ENCODE measurements at places on chromosomes 16 and 17.
A peak's percentile ranks its signal among the peaks of the same experiment; 100 is the strongest.

DNA sequence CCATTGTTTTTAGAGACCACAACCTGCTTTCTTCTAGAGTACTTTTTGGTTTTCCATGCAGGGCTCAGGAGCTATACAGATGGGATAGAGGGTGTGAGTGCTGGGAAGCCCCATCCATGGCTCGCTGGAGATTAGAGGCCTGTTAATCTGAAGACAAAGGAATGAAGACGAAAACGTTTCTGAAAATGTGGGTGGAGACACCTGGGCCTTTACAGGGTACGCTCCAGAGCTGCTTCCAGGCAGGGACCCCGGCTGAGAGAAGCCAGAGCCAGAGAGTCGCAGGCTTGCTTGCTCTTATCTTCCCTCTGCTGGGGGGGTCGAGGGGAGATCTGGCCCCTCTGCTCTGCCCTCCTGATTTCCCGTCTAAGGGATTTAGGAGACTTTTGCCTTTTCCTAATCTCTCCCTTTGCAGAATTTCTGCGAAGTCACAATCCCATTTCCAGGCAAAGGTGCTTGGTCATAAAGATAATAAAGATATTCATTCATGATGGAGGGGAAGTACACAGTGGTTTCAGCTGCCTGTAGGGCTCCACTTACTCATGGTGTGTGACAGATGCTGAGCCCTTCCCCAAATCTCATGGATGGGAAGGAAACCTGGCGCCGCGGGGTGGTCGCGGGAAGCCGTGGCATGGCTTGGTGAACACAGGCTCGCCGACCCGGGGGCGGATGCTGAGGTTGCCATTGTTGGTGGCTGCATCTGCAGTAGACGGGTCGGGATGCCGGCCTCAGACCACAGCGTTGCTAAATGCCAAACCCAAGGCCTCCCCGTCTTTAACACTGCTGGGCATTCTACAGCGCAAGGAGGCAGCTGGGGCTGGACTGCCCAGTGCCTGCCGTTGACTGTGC, 4.8 kb upstream of the SOCS3 start:
- DNase-seq: no peak

GRCh38 chr17:9209347-9209746, 188.0 kb downstream of the NTN1 start:
- DNase-seq: no peak

GRCh38 chr17:56373981-56374833, 219.3 kb upstream of the NOG start:
- no peak for DNase-seq

- DNase-seq: no peak
Measured at GRCh38 chr16:24168856-24169255, 87.3 kb upstream of the CACNG3 start.

GRCh38 chr17:46195939-46196716, 2.9 kb upstream of the KANSL1 start:
- no peak for DNase-seq

GRCh38 chr16:51328733-51329132, 177.7 kb upstream of the SALL1 start:
- no peak for DNase-seq

GRCh38 chr17:82394278-82394677, 22.7 kb downstream of the UTS2R start:
- no peak for DNase-seq

GRCh38 chr17:43024407-43025289, at the start of gene RND2:
Gene RND2, plus strand, starts transcription at chr17:43025231. Its CDS starts 117 bp downstream, at chr17:43025348.
- peak; percentile 98 for DNase-seq

DNA sequence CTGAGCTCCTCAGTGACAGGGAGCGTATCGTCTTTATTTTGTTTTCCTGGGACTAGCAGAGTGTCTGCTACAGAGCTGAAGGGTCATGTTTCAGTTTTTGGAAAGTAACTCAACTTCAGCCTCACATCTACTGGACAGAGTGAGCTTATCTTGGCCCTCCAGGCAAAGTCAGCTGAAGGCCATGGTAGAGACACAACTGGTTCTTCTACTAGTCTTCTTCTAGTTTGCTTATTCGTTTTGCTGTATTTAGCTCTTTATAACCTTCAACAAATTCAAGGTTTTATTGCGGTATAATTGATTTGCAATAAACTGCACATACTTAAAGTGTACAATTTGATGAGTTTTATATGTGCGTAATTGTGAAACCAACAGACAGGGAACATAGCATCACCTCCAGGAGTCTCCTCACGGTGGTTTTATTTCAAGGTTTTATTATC, 6.1 kb upstream of the PRKCA start:
- peak; percentile 91 for DNase-seq

GRCh38 chr17:78539781-78540180, 37.4 kb downstream of the DNAH17 start:
- no peak for DNase-seq

DNA sequence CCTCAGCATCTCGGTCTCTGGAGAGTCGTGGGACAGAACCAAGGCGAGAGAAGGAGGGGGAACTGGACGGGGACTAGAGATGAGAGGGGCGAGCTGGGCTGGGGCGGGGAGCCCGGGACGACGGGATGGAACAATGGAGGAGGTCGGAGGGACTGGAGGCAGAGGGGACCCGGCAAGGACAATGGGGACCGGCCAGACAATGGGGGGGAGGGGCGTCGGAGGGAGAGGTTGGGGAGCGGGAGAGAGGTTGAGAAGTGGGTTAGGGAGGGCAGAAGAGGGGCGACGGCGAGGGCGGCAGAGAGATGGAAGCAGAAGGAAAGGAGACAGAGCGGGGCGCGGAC, 719 bp downstream of the NGFR start:
- no peak for DNase-seq

GRCh38 chr17:79213305-79213704, 138.7 kb downstream of the ENGASE start:
- DNase-seq: peak; percentile 19

DNA sequence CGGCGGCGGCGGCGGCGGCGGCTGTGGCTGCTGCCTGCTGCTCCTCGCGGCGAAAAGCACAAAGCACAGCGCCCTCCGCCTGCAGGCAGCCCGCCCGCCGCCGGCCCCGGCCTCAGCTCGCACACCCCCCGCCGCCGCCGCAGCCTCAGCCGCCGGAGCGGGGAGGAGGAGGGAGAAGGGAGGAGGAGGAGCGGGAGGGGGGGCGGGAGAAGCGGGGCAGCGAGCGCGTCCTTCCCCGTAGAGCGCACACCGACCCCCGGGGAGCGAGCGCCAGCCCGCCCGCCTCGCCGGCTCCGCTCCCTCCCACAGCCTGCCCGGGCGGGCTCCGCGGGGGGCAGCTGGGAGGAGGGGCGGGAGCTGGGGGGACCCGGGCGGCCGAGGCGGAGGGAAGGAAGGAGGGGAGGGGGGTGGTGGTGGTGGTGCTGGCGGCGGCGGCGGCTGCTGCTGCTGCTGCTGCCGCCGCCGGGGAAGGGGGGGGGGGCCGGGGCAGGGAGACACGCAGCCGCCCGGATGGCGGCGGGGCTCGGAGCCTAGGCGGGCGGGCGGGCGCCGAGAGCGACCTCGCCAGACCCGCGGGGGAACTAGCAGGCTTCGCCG, at the start of gene UBTF:
Gene UBTF, minus strand, starts transcription at position 60 of the 597 bp plus-strand sequence. CDS start 1,446 bp downstream, outside the sequence.
- DNase-seq: peak; percentile 77

- no peak for DNase-seq
Measured at GRCh38 chr16:68999114-68999513, 106.3 kb upstream of the HAS3 start.

DNA sequence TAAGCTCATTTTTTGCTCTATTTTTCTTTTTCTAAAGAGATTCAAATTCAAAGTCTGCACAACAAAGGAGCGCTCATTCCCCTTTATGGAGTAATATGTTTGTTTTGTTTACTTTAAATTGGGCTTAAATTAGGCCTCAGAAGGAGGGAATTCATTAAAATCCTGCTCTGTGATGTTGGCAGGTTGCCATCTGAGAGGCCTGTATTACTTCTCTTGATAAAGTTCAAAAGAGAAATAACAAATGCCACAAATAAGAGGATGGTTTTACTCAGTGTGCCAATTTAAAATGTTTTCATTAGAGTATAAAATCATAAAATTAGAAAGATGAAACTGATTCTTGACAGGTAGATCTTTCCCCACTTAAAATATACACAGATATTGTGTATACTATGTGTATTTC, 54.5 kb upstream of the HLF start:
- DNase-seq: no peak
